CD4-positive, alpha-beta T cell treated with Interleukin-6 for 4 hours (primary cell): ENCODE measurements at places on chromosomes 5 and 9.

DNA sequence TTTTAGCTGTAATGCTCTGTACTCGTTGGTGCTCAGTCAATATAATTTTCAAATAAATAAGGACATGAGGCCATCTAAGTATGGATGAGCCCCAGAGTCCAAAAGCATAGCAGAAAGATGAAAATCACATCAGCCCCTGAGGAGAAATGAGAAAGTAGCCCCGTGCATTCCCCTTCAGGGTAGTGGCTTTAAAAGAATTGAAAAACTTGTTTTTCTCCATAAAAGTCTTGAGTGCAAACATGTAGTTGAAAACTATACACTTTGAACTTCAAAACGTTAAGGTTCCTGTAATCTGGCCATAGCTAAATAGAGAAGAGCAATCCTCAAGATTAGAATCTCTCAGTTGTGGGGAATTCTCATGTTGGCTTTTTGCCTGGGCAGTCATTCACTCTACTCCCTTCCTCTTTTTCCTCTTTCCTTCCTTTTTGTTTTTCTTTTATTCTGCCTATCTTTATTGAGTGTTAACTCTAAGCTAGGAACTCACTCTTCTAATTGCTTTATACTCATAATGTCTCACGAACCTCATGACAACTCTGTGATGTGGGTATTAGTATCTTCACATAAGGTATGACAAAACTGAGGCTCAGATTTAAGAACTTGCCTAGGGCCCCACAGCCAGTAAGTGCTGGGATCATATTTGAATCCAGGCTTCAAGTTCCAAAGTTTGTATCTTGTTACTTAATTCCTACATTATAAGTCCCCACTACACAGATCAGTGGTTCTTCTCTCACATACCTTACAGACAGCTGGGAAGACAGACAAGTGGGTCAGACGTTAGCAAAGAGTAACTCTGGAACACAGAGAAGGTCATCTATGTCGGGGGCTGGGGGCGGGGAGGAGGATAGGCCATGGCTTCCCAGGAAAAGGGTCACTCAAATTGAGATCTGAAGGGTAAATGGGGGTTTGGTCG is 46.4 kb upstream of the ABCA1 start:
- DNase-seq, result no peak

DNA sequence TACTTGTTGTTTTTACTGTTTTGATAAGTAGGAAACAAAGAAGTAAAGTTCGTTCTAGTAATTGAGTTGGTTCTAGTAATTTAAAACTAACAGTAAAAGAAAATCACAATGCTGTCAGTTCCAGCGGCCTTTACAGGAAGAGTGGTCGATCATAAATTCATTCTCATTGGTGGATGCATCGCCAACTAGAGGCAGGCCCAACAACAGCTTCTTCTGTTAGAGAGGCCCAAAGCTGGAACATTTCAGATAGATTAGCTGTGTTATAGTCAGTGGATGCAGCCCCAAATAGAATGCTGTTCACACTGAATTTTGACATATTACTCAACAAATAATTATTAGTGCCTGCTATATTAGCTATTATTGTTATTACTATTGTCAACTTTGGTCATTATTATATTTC is 80.8 kb downstream of the ARRDC3 start:
- DNase-seq, result no peak

- no peak for DNase-seq
Observed at GRCh38 chr9:34809504-34810186, 99.7 kb upstream of the CCL21 start.

GRCh38 chr5:39143151-39143860 is 69.1 kb upstream of the RICTOR start:
- DNase-seq, result no peak

- DNase-seq, result no peak
Observed at GRCh38 chr9:100101608-100102007, 2.6 kb downstream of the INVS start.

GRCh38 chr9:134322781-134323241 is 3.4 kb upstream of the RXRA start:
- DNase-seq, result no peak

GRCh38 chr5:76986825-76987526 is 34.1 kb downstream of the CRHBP start:
- no peak for DNase-seq

DNA sequence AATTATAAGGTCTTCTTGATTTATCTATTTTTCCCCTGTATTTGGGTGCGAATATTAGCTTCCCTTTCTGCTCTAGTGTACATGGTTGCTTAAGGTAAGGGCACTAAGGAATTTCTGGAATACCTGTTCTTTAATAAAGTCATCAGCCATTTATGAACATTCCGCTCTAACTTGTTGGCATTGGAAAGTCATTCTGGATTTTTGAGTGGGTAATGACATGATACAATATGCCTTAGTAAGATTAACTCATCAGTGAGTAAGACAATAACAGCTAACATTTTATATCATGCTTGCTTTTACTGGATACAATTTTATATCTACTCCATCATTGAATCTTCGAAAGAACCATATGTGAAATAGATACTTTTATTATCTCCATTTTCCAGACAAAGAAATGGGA is 196.1 kb downstream of the ARRDC3 start:
- no peak for DNase-seq

- DNase-seq, result no peak
Observed at GRCh38 chr5:153130296-153130695, 360.2 kb upstream of the GRIA1 start.

DNA sequence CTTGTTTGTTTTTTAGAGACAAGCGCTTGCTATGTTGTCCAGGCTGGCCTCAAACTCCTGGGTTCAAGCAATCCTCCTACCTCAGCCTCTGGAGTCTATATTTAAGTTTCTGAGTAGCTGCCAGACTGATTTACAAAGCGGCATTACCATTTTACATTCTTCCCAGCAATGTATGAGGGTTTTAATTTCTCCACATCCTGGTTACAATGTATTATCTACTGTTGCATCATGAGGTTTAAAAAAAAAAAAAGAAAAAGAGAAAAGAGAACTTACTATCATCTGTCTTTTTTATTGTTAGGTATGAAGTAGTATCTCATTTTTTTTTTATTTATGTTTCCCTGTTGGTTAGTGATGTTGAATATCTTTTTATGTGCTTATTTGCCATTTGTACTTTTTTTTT is 18.9 kb upstream of the CLINT1 start:
- no peak for DNase-seq

DNA sequence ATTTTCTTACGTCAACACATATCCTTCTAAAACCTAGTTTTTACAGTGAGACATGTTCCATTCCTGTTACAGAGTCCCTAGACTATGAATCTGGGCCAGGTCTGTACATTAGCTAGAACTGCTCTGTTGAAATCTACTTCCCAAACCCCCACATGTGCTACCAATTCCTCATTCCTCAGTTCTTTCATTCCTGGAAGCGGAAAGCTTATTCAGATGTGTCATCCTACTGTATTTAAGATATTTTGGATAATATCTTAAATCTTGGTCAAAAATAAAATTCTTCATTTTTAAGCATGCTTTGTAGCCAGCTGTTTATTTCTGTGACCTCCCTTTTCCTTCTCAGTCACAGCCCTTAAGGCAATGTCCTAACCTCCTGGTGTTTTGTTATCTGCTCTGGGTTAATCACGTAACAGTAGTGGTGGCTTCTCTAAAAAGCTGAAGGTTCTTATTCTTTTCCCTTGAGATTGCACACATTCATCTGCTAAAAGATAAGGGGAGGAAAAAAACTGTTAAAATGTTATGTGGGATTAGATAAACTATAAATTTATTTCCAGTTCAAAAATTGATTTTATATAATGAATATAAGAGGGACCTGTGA is 35.6 kb downstream of the GLRX start:
- DNase-seq, result no peak

DNA sequence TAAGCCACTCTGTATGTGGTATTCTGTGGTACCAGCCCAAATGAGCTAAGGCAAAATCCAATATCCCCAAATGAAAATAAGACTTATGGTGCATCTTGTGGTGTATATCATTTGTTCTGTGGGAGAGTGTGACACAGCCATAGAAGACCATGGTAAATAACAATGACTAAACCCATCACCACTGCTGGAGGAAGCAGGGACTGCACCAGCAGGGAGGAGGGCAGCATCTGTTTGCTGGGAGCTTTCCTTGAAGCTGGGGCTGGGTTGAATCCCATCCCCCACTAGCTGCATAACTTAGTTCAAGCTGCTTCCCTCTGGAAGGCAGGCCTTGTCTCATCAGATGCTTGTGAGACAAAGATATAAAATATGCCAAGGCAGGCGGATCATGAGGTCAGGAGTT is 14.2 kb downstream of the GADD45G start:
- no peak for DNase-seq

- no peak for DNase-seq
Observed at GRCh38 chr5:135203593-135204036, 169.6 kb upstream of the PITX1 start.

GRCh38 chr5:81081461-81081835 is 121.3 kb downstream of the RASGRF2 start:
- no peak for DNase-seq

DNA sequence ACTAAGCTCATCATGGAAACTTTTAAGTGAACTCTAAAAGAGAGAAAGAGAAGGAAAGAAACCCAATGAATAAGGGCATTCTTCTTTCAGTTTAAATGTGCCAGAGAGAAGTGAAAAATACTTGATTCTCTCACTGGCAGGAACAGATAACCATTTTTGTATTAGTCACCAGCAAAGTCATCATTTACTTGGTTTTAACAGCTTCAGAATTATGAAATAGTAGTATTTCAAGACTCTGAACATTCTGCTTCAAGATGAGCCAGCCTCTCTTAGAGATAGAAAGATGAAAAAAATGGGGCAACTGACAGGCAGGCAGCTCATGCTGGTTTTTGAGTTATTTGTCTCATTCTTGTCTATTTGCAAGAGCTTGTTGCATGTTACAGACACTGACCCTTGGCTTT is 103.5 kb downstream of the GCNT1 start:
- no peak for DNase-seq

GRCh38 chr5:132557478-132558172 is 848 bp downstream of the RAD50 start:
- peak; percentile 36 for DNase-seq

DNA sequence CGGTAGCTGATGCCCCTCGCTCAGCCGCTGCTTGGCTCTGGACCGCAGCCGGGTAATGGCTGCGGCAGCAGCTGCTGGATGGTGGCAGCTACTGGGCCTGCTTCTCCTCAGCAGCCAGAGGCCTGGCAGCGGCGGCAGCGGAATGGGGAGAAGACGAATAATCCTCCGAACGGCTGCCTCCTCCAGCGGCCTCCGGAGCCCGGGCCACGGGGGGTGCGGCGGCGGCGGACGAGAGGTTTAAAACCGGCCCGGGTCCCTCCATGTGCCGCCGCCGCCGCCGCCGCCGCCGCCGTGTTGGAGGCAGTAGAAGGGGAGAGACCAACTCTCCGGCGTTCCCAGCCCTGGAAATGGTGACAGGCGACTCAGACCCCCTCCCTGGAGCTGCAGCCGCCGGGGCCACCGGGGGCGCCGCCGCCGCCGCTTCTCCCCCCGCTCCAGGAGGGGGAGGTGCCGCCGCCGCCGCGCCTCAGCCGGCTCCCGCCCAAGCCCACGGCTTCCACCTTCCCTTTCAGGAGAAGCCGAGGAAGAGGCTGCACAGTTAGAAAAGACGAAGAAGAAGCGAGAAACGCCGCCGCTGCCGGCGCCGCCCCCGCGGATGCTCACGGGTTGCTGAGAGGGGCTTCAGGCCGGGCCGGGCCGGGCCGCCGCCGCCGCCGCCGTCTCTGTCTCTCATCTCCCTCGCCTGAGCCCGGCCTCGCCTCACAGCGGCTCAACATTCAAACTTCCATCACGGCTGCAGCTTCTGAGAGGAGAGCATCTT is 118.4 kb upstream of the PRSS3 start:
- peak; percentile 29 for DNase-seq

- no peak for DNase-seq
Observed at GRCh38 chr5:3300726-3301125, 294.9 kb upstream of the IRX1 start.

DNA sequence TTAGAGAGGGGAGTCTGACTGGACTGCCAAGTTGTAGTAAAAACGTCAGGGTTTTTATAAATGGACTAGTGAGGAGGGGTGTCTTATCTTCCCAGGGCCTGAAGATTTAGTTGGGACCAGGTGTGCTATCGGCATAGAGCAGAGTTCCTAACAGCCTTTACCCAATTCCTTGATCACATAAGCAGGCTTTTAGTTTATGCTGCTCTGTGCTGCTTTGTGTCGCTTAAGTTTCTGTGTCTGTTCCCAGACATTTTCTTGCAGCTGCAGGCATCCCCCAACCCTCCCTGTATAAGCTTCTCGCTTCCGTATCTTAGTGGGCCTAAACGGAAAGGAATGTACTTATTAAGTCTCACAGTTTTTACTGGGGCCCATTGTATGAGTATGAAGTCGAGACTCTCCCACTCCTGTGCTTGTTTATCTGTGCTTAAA is 2.6 kb upstream of the SMC5 start:
- no peak for DNase-seq

DNA sequence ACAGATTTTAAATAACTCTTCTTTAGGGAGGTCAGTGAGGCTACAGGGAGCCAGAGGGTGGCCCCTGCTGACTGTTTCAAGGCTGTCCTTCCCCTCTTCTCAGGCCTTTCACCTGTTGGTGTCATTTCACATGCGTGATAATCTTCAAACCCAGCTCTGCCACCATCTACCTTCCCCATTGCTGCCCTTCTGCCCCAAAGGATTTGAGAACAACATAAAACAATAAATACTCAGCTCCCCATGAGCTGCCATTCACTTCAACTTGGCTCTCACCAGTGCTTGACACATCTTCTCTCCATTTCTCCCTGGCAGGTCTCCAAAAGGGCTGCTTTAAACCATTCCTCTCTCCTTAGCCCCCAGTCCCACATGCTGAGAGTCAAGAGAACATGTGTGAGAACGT is 75.5 kb upstream of the PALM2AKAP2 start:
- DNase-seq, result no peak

DNA sequence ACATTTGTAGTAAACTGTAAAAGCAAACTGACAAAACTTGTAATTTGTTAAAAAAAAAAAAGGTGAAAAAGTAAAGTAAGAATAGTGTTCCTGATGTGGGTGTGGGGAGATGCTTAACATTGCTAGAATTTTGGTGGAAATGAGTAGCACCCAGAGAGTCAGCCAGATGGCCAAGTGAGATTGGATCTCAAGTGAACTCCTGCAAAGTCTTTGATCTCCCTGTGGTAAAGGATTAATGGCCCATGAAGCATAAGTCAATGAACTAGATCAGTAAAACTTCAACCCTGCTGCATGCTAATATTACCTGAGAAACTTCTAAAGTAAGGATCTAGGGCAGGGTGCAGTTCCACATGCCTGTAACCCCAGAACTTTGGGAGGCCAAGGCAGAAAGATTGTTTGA is 19.0 kb upstream of the FAM169A start:
- no peak for DNase-seq

GRCh38 chr5:93224624-93225023 is 356.4 kb downstream of the NR2F1-AS1 start:
- no peak for DNase-seq

GRCh38 chr5:172766287-172767108 is 4.5 kb downstream of the DUSP1 start:
- no peak for DNase-seq

- DNase-seq, result no peak
Observed at GRCh38 chr5:71873191-71873591, 154.1 kb downstream of the CARTPT start.

- DNase-seq, result no peak
Observed at GRCh38 chr9:137676998-137677397, 58.2 kb downstream of the EHMT1 start.

- peak; percentile 83 for DNase-seq
Observed at GRCh38 chr9:129235931-129236331, 57.9 kb upstream of the IER5L start.

- DNase-seq, result no peak
Observed at GRCh38 chr9:135711391-135711790, 9.4 kb downstream of the KCNT1 start.
